Naive thymus-derived CD8-positive, alpha-beta T cell (primary cell): ENCODE measurements at places on chromosomes 7 and 10. TPM values are rescaled to one million over a fixed set of nuclear protein-coding genes. Genes with fewer than 3 reads are reported as not detected.
A peak's percentile ranks its signal among the peaks of the same experiment; 100 is the strongest.

The SFRP4 gene
- not detected for total RNA-seq

DNA sequence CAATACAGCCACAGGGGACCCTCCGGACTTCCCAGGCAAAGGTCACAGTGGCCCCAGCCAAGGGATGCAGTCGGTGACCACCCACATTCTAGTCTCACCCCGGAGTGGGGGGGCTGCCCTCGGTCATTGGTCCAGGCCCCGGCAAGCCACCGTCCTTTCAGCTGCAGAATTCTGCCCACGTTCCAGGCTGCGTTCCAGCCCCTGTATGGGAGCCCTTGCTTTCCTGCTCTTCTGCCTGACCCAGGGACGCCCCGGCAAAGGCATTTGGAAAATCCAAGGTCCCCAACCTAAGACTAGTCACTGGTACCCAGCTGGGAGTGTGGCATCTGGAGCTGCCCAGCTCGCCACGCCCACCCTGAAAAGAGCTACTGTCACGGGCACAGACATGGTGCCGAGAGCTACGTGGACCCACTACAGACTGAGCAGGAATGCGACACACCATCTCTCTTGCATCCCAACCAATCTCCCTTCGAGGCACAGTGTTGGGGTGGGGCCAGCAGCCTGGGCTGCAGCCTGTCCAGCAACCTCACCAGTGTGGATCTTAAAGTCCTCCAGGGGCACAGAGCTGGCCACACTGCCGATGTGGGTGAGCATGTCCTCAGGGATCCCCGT is 18.6 kb downstream of the OGDHL start:
- DNase-seq = no peak

The NRG3 gene
- not detected for total RNA-seq

The CALHM1 gene
- not detected for total RNA-seq

The C10orf95 gene
- 0.52 TPM for total RNA-seq

- no peak for DNase-seq
Measured at GRCh38 chr10:15863733-15864132, 3.4 kb upstream of the MINDY3 start.

DNA sequence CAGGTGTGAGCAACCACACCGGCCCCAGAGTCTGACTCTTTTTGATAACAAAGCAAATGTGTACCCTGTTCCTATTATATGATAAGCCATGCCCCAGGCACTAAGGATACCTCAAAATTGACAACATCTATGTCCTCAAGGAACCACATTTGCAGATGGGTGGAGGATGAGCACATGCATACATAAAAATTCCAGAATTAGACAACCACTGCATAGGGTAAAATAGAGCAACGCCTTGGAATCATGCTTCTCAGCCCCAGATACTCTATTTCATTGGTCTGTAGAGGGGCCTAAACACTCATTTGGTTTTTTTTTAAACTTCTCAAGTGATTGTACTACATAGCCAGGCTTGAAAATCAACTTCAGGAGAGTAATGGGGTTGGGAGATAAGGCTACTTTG is 78.7 kb downstream of the SLC25A13 start:
- DNase-seq = no peak

GRCh38 chr10:74766501-74766900 is 59.9 kb upstream of the KAT6B start:
- DNase-seq = no peak

DNA sequence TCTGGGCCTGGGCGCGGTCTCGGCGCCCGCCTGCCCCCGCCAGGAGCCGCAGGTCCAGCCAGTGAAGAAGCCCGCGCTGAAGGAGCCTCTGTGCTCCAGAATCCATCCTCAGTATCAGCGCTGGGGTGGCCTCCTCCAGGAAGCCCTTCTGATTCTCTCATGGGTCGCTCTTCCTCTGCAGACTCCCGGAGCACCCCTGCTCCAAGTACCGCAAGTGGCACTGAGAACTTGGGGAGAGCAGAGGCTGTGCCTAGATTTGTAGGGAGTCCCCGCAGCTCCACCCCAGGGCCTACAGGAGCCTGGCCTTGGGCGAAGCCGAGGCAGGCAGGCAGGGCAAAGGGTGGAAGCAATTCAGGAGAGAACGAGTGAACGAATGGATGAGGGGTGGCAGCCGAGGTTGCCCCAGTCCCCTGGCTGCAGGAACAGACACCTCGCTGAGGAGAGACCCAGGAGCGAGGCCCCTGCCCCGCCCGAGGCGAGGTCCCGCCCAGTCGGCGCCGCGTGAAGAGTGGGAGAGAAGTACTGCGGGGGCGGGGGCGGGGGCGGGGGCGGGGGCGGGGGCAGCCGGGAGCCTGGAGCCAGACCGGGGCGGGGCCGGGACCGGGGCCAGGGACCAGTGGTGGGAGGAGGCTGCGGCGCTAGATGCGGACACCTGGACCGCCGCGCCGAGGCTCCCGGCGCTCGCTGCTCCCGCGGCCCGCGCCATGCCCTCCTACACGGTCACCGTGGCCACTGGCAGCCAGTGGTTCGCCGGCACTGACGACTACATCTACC is at the start of gene ALOX5:
Gene ALOX5 (plus strand): TSS at position 641 of the 774 bp plus-strand sequence. CDS start 64 bp downstream, at position 705.
- DNase-seq = peak; percentile 72

- DNase-seq = no peak
Measured at GRCh38 chr7:147406521-147407135, 1183.9 kb upstream of the C7orf33 start.

- no peak for DNase-seq
Measured at GRCh38 chr10:112958275-112958995, 8.4 kb downstream of the TCF7L2 start.

DNA sequence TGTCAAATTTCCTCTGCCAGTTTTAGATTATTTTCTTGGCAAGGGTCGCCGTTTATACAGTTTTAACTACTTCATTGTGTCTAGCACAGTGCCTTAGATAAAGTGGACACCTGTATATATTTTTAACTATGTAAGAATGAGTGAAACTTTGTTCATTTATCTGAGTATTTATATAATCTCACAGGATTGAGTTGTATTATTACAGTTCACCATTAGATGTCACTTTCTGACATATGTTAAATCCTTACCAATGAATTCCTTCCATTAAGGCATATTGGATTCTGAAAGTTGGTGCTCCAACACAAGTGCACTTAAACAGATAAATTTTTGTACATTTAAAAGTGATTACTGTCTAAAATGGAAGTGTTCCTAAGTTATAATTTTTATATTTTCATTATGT is 43.0 kb downstream of the ZMYND11 start:
- no peak for DNase-seq

GRCh38 chr7:45242261-45242660 is 84.7 kb downstream of the RAMP3 start:
- DNase-seq = no peak

The RTKN2 gene
- total RNA-seq = 0.44 TPM

DNA sequence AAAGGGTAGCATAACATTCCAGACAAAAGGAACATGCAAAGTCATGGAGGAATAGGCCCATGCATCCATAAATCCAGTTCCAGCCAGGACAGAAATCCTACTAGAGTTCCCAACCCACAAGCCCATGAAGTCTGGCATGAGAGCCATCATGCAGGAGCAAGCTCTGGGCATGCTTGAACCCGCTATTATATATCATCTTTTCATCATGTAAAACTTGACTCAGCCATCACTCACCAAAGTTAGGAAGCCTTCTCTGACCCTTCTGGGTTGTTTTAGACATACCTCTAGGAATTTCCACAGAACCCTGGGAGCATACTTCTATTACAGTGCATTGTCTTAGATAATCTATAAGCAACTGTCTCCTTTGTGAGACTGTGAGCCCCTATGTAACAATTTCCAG is 293.0 kb upstream of the NPSR1 start:
- DNase-seq = no peak

- peak; percentile 45 for DNase-seq
Measured at GRCh38 chr7:140517546-140518369, 38.5 kb upstream of the MKRN1 start.

The GSAP gene
- total RNA-seq = 25.8 TPM
